T-helper 17 cell (primary cell): ENCODE measurements at places on chromosomes 5 and 9. TPM values are rescaled to one million over a fixed set of nuclear protein-coding genes. Genes with fewer than 3 reads are reported as not detected.

- no peak overlapping the region for H3K4me3 ChIP-seq
- H3K27me3 ChIP-seq = peaks cover 7% of the 10 kb centered on the region
- H3K27ac ChIP-seq = no peak overlapping the region
- peaks cover 15% of the 10 kb centered on the region for H3K4me1 ChIP-seq
- H3K36me3 ChIP-seq = no peaks in the 10 kb centered on the region
Measured at GRCh38 chr9:81687521-81688261, 1.7 kb downstream of the TLE1 start.

DNA sequence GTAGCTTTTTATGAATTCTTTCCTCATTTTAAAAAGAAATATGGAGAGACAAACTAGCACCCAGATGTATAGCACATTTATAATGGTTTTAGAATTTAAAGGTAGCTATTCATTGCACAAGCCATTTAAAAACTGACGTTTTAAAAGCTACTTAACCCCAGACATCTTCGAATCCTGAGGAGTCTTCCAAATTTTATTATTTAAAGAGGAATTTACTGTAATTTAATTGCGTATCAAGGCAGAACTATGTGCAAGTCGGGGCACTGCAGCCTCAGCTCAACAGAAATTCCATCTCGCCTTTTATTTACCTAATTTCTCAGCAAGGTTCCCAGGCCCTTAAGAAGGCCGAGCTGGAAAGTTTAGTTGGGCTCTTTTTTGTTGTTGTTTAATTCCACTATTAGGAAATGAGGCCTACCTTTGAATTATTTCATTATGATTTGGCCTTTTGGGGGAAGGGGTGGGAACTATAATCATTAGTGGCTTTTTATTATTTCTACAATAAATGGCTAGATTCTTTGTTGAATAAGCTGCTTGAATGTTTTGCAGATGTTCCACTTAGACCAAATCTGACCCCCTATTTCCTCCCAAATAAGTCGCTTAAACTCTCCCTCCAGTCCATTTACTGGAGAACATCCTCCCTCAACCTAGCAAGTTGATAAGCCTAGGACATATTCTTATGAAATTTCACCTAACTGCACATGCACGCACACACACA is 20.2 kb downstream of the NR2F1 start:
- DNase-seq = no peak
- H3K36me3 ChIP-seq = peaks cover 7% of the 10 kb centered on the region
- peaks cover 9% of the 10 kb centered on the region for H3K4me1 ChIP-seq
- H3K4me3 ChIP-seq = peak overlapping the region; percentile 8

- no peaks in the 10 kb centered on the region for H3K36me3 ChIP-seq
- no peak overlapping the region for H3K27ac ChIP-seq
- H3K4me1 ChIP-seq = peaks cover 6% of the 10 kb centered on the region
Measured at GRCh38 chr9:77597057-77597456, 51.1 kb downstream of the GNA14 start.

DNA sequence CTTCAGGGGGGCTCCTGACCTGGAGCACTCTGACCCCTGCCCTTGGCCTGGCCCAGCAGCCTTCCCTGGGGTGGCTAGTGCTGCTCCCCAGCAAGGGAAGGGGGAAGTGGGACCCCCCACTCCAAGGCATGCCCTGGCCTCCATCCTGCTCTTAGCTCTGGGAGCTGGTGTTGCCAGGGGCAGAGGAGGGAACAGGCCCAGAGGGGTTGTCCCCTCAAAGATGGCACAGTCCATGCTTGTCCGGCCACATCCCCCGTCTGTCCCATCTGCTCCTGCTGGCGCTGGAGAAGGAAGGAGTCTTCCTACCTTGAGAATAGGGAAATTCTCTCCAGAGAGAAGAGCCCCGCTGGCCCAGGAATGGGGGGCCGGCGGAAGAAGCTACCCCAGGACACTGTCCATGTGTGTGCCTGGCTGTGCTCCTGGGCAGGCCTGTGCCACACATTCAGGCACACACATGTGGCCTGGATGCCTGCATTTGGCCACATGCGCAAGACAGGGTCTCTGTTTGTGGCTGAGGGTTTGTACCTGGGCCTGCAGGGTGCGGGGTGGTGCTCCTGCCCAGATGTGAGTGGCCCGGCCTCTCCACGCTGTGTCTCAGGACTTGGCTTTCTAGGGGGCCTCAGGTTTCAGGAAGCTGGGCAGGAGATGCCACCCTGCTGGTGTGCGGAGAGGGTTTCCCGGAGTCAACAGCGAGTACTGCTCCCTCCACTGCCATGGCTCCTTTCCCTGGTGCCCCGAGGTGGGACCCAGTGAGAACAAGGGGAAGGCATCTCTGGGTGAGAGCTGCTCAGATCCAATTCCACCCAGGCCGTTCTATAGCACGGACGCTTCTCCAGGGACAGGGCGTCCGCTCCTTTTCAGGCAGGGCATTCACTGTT is 247.1 kb downstream of the PBX3 start:
- H3K36me3 ChIP-seq = peaks cover 2% of the 10 kb centered on the region
- DNase-seq = no peak
- H3K4me3 ChIP-seq = no peak overlapping the region
- H3K4me1 ChIP-seq = peaks cover 2% of the 10 kb centered on the region
- H3K27ac ChIP-seq = no peak overlapping the region

DNA sequence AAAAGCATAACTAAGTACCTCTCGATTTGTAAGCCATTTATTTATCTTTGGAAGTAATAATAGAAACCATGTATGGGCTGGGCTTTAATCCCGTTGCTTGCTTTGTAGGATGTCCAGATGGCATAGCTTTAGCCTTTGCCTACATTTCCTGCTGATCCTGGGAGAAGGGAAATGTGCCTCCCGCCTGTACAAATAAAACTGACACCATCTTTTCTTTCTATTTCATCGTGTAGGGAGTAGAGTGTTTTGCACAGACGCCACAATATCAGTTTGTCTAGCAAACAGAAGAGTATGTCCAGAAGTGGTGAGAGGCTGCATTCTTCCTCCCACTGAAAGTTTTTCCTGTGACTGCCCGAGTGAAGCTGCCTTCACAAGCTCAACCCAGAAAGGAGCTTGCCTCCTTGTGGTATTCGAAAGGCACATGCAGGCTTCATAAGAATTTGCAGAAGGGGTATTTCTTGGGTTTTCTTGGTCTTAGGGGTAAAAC is 24.7 kb upstream of the TJP2 start:
- H3K27ac ChIP-seq = no peak overlapping the region
- no peaks in the 10 kb centered on the region for H3K36me3 ChIP-seq
- H3K4me3 ChIP-seq = no peak overlapping the region

DNA sequence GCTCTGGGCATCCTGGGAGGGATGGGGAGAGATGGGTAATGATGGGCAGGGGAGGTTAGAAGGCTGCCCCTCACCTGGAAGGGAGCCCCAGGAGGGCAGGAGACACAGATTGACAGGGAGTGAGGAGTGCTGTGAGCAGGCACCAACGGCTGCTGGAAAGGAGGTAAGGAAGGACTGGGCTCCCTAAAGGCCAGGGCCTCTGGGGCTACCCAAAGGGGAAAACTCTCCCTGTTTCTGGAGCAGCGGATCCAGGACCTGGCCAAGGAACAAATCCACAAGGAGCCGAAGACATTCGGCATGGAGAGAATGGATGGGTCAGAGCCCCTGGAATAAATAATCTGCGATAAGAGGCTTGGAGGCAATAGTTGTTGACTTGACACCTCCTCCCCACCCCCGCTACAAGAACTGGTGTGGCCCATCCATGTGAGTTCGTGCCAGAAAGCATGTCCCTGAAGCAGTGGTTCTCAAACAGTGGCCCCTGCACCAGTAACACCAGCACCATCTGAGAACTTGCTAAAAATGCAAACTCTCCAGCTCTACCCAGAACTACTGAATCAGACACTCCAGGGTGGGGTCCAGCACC is 208.3 kb downstream of the GABBR2 start:
- peaks cover 62% of the 10 kb centered on the region for H3K27me3 ChIP-seq
- no peak for DNase-seq
- H3K4me3 ChIP-seq = no peak overlapping the region

DNA sequence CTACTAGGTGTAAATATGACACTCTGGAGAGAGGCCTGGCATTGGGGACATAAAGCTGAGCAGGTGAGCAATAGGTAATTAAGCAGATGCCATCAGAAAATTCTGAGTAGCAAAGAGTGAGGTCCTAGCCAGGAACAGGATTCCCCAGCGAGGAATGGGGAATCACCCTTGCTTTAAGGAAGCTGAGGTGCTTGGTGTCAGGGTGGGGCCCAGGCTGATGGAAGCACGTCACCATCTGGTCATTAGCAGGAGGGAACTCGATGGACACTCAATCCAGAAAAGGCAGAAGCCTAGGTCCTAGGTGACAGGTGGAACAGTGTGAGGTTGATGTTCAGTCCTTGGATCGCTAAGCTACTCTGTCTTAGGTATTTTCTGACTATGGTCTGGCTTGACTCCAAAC is 562.7 kb upstream of the DAP start:
- DNase-seq = no peak
- no peak overlapping the region for H3K27ac ChIP-seq
- H3K27me3 ChIP-seq = no peaks in the 10 kb centered on the region
- H3K4me3 ChIP-seq = no peak overlapping the region

DNA sequence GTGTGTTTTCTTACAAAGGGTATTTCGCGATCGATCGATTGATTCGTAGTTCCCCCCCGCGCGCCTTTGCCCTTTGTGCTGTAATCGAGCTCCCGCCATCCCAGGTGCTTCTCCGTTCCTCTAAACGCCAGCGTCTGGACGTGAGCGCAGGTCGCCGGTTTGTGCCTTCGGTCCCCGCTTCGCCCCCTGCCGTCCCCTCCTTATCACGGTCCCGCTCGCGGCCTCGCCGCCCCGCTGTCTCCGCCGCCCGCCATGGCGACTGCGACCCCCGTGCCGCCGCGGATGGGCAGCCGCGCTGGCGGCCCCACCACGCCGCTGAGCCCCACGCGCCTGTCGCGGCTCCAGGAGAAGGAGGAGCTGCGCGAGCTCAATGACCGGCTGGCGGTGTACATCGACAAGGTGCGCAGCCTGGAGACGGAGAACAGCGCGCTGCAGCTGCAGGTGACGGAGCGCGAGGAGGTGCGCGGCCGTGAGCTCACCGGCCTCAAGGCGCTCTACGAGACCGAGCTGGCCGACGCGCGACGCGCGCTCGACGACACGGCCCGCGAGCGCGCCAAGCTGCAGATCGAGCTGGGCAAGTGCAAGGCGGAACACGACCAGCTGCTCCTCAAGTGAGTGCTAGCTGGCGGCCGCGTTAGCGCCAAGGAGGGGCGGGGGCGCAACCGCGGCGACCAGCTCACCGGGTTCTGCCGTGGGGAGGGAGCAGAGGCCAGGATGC is 480 bp downstream of the LMNB1 start:
- no peaks in the 10 kb centered on the region for H3K36me3 ChIP-seq
- DNase-seq = peak; percentile 49
- peak overlapping the region; percentile 89 for H3K27ac ChIP-seq
- H3K4me1 ChIP-seq = peaks cover 19% of the 10 kb centered on the region
- H3K4me3 ChIP-seq = peak overlapping the region; percentile 96

The LRRC8A gene
- 28.9 TPM for total RNA-seq

The FAM169A gene
- 16.1 TPM for total RNA-seq

The SLC46A2 gene
- total RNA-seq = not detected

The MEF2C gene
- 10.9 TPM for total RNA-seq

The PCDHB10 gene
- total RNA-seq = not detected

The OLFML2A gene
- total RNA-seq = not detected
